M059J (cell line): ENCODE measurements at places on chromosomes 5 and 9. TPM values are rescaled to one million over a fixed set of nuclear protein-coding genes. Genes with fewer than 3 reads are reported as not detected.

The SLC25A2 gene
- 0.05 TPM in 1 of 2 replicates, not detected in the other for total RNA-seq

The GCNT1 gene
- total RNA-seq, result 82.2 and 86.3 TPM in 2 replicates

The SMIM33 gene
- not detected in 2 replicates for total RNA-seq

The MYMK gene
- total RNA-seq, result not detected in 2 replicates

The TUSC1 gene
- total RNA-seq, result 29.0 and 41.1 TPM in 2 replicates

The LCN1 gene
- not detected in 2 replicates for total RNA-seq

- DNase-seq, result peak; percentile 71
These were observed 34.1 kb upstream of the RAPGEF1 start for GRCh38 chr9:131773911-131774379.

DNA sequence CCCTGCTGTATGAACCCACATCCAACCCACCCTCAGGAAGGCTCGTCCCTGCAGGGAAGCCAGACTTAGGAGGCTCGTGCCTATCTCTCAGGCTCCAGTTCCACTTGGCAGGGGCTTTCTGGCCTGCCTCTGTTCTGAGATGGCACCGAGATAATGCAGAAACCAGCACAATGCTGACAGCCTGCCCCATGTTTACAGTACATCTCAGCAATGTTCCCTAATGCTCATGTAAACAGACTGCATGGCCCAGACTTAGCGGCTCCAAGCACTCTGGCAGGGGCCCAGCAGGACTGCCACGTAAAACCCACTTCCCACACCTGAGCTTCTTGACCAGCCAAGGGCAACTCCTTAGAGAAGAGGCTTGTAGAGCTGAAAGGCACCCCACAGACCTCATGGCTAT, 499.5 kb upstream of the BRINP1 start:
- DNase-seq, result peak; percentile 66

GRCh38 chr5:88279584-88279983, 10.9 kb upstream of the TMEM161B start:
- peak; percentile 19 for DNase-seq

- no peak for DNase-seq
These were observed 50.7 kb downstream of the NACC2 start for GRCh38 chr9:136044207-136044970.

DNA sequence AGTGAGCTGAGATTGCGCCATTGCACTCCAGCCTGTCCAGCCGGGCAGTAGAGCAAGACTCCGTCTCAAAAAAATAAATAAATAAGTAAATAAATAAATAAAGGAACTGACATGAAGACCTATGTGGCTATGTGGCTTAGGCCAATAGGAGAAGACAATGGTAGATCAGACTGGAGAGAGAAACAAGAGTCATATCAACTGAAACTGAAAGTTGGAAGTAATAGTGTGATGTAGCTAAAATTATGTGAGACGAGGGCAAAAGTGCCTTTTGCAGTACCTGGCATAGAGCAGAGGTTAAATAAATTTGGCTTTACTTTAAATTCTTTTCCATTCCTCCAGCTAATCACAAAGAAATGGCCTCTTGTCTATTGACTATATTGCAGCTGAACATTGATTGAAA, 7.3 kb downstream of the FBP2 start:
- DNase-seq, result peak; percentile 21

GRCh38 chr9:33354651-33355211, 47.6 kb downstream of the AQP7 start:
- peak; percentile 70 for DNase-seq

DNA sequence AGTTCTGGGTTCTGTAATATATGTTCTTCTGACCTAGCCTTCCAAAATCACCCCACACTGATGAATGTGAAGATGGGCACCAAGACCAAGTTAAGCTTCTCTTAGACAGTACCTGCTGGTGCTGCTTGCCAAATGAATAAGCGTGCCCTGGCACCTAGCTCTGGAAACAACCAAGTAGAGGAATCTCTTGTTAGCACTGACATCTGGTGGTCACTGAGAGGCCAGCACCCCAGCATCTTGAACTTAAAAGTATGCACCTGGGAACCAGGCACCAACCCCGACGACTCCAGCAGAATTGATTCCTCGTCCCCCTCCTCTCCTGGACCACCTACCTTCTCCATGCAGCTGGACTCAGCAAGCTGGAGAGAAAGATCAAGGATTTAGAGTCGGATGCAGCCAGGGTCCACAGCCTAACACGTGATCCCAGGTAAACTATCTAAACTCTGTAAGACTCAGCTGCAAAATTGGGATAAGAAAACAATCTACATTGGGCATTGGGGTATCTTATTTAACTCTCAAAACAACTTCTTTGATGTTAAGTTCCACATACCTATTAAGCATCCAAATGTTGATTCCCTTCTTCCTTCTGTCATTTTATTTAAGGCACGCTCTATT, 89.8 kb downstream of the SLC1A3 start:
- peak; percentile 71 for DNase-seq

GRCh38 chr9:107547303-107547702, 57.7 kb upstream of the KLF4 start:
- no peak for DNase-seq

DNA sequence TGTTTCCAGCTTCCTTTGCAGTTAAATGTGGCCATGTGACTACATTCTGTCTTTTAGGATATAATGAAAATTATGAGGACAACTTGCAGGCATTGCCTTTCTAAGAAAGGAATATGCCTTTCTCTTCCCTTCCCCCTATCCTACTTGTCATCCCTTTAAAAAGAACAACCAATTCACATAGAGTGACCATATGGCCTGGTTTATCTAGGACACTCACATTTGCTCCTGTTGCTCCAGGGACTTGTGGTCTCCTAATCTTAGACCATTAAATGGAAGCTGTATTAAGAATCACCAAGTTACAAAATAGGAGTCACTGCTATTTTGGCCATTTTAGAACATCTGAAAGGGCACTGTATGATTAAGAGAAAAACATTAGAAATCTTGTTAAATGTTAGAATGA, 520.3 kb downstream of the DTWD2 start:
- no peak for DNase-seq

GRCh38 chr5:2381861-2382260, 369.6 kb downstream of the IRX2 start:
- no peak for DNase-seq

- DNase-seq, result peak; percentile 91
These were observed 92.1 kb downstream of the NR3C1 start for GRCh38 chr5:143311428-143311827.

GRCh38 chr9:114770991-114771390, 34.8 kb downstream of the TNFSF15 start:
- peak; percentile 56 for DNase-seq

GRCh38 chr5:172875505-172876279, 41.6 kb downstream of the ERGIC1 start:
- DNase-seq, result peak; percentile 77

GRCh38 chr9:107674721-107675277, 185.2 kb upstream of the KLF4 start:
- no peak for DNase-seq

DNA sequence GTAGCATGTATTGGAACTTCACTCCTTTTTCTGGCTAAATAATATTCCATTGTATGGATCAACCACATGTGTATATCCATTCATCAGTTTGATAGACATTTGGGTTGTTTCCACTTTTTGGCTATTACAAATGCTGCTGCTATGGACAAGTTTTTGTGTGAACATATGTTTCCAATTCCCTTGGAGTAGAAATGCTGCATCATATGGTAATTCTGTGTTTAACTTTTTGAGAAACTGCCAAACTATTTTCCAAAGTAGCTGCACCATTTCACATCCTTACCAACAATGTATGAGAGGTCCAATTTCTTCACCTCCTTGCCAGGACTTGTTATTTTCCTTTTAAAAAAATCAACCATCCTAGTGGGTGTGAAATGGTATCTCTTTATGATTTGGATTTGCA, 8.4 kb downstream of the FRRS1L start:
- DNase-seq, result no peak

- DNase-seq, result no peak
These were observed 644 bp downstream of the IER5L start for GRCh38 chr9:129177443-129177790.

- peak; percentile 1 for DNase-seq
These were observed 110.1 kb upstream of the PPP1R26 start for GRCh38 chr9:135369412-135369990.

DNA sequence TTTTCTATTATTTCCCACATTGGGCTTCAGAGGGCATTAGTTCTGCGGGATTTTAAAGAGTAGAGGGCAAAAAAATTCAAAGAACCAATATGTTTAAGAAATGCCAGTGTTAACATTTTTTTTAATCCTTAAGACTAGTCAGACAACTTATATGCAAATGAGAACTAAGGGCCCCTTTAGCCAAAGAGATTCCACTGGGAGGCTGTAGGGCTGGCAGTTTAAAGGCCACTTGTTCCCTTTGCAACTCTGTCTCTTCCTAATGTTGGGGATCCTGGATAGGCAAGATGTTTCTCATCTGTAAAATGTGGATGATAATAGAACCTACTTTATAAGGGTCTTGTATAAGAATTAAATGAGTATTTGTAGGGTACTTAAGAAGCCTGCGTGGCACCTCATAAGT, 1395.9 kb downstream of the PTPRD start:
- no peak for DNase-seq

DNA sequence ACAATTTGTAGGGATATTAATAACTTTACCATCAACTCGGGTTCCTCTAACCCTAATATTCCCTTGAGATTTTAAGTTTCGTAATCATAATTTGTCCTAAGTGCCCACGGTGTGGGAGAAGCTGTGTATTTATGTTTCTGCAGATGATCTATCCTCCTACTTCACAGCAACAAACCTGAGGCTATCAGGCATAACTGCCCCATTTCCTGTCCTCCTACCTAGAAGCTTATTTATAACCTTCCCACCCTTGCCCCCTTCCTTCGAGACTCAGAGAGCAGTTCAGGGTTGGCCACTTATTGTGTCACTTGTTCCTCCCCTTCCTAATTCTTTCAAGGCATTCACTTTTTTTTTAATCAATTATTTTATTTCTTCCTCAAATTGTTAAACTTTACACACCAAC, 29.6 kb upstream of the LCP2 start:
- DNase-seq, result no peak

DNA sequence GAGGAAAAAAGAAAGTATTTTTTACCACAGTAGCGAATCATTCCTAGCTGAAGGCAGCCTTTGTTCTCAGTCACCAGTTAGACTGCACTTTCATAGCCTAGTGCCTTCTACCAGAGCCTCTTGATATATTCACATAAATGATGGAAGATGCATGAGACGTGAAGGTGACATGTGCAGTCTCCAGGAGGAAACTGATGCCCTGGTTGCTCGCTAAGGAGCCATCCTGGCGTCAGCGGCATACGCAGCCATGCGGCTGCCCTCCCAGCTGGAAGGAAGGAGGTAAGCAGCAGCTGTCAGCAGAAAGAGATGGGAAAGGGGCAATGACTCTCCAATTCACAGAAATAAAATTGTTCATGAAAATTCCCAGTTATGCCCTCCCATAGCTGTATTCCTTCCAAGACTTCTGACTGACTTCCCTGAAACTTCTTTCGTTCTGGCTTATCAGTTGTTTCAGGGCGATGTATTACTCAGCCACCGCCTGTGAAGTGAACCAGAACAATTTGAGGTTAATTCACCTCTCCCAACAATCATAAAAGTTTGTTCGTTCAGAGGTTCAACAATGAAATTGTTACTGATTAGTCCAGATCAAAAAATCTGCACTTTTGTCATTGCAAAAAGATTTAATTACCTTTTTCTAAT, 331.2 kb downstream of the NR2F1-AS1 start:
- DNase-seq, result peak; percentile 87

- DNase-seq, result no peak
These were observed 83.3 kb upstream of the GPR151 start for GRCh38 chr5:146599261-146599660.

DNA sequence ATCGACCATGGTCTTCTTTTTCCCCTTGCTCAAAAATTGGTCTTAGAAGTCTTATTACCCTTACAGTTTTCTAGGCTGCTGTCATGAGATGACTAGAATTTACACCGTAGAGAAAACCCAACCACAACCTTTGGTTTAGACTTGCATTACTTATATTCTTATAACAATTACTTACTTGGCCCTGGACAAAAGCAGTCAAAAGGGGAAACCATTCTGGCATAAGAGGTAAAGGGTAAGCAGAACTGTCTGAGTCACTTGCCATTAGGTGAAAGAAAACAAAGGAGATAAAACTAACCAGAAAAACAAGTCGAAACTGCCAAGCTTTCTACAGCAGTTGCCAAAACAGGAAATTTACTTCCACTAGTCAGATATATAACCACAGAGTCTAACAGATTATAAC, 17.9 kb downstream of the TMEM245 start:
- peak; percentile 91 for DNase-seq

DNA sequence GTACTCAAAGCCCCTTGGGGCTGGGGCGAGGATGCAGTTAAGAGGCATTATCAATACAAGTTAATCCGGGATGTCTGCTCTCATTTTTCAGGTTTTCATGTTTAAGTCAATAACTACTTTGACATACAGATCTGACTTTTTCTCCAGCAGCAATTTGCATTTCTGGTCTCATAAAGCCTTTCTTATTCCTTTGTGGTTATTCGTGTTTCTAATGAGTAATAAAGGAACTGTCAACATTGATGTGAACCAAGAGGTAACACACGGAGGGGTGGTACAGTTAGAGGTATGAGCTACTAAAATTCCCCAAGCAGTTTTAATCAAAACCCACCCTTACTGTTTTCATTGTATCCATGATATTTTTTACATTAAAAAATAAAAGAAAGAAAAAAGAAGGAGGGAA, 138.0 kb upstream of the NFIB start:
- DNase-seq, result no peak

DNA sequence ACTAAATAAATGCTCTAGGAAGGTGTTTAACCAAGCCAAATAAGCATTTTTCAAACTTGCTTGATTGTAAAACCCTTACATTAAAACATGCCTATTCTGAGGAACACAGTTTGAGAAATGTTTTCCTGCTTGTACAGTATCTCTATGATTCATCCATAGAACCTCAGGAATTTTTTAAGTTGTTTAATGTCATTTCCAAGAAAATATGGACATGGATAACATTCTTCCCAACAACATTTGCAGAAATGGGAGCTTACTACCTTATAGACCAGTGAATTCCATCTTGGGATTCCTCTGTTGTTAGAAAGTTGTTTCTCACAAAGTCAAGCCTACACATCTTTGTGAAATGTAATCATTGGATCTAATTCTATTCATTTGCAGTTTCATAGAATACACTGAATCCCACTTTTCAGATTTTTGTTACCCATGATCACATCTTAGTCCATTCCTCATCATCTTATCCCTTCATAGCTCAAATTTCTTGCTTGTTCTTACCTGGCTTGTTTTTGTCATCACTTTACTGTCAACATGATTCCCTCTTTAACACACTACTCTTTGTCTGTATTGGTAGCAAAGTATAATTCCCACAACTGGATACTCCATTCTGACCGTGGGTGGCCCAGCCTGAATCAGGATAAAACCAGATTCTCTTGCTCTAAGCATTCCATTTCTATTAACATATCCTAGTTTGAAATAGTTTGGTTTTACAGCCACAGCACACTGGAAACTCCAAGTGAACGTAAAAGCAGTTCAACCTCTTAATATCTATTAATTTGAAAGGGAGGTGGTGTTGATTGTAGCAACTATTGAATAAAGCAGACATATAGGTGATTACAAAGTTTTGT, 49.4 kb upstream of the PAPPA start:
- DNase-seq, result no peak

DNA sequence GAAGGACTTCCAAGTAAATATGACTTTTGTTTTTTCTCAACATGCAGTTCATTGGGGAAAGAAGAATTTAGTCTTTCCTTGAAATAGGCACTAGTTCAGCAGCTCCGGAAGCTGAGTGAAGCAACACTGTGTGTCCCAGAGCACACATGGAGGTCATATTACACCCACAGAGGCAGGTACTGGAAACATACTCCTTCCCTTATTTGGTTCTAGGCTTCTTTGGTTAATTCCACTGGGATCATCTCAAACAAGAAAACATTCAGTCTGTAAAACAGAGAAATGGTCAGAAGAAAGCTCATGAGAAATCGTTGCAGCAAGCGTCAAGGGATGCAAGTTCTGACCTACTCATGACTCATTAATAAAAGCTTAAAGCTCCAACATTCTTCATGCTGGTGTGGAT, 175.1 kb upstream of the PCSK5 start:
- DNase-seq, result no peak
